ENCODE measurements at places on chromosomes 11 and 22. TPM values are rescaled to one million over a fixed set of nuclear protein-coding genes. Genes with fewer than 3 reads are reported as not detected.

DNA sequence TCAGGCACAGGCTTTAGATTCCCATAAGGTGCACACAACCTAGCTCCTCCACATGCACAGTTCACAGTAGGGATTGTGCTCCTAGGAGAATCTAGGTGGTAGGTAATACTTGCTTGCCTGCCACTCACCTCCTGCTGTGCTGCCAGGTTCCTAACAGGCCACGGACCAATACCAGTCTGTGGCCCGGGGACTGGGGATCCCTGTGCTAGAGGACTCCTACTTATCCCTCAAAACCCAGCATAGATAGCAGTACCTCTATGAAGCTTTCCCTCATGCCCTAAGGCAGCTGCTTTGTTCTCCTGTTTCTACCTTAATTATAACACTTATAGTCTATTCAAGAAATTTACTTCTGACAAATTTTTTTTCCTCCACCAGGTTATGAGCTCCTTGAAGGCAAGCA, 36.7 kb downstream of the ARHGAP20 start:
- no peak for DNase-seq

DNA sequence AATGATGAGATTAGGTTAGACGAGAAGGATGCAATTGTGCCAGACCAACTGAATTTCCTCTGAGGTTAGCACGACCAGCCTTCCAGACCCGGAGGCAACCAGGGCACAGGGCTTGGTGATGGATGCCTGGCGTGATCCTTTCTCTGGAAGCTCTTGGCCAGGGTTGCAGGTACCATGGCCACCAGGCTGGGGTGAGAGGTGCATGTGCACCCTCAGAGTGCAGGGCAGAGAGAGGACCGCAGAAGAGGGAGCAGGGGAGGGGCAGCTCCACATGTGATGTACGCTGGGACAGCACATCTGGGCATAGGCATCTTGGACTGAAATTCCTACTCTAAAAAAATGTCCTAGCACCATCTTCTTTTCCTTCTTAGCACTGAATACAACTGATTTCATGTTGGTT, 10.9 kb downstream of the KCNJ1 start:
- DNase-seq: no peak

- DNase-seq: no peak
Measured at GRCh38 chr11:117805045-117805444, 8.0 kb upstream of the DSCAML1 start.

GRCh38 chr11:87263979-87264378, 226.2 kb downstream of the TMEM135 start:
- no peak for DNase-seq

DNA sequence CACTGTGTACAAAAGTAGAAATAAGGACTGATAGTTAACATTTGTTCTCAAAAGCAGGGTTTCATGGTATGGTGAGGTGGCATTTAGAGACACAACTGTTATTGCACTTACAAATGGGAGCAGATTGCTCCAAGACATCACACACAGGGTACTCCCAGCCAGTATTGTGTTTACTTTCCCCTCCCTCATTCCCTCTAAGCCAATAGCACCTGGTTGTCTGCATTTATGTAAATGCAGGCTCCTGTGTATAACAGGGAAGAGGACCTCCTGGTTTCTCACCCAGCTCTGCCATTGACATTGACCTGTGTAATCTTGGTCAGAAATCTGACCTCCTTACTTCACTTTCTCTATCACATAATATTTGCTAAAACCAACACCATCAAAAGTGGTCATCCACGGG, 154.4 kb downstream of the NAV2 start:
- DNase-seq: no peak

DNA sequence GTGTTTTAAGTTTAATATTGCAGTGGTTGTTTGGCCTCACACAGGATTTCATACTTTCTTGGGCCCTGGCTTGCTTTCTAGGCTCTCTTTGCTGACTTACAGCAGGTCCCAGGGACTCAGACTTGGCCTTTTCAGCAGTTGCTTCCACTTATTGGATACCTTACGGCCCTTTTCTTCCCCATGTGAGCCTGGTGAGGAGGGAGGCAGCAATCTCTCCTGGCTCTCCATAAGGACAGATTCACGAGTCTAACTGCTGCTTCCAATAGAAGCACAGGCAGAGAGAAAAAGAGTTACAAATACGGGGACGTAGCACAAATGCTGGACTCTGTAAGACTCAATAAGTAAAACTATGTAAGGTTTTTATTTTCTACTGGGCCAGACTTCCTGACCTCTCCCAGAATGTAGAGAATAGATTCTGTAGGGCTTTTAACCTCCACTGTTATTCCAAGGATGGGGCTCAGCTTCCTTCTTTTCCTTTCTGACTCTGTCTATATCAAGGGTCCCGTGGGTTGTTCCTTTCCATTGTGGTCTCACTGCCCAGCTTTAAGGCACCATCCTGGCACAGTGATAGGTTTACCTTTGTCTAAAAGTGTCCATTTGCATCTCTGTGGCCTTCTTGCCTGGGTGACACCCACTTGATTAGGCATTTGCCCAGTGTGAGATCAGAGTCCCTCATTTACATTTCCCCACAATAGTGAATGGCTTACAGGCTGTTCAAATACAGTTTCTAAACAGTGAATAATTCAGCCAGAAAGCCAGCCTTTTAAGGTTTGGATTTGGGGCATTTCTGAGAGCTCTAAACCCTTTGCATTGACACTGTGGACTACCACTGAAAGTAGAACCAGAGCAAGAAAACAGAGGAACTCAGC, 92.8 kb downstream of the RASSF10 start:
- DNase-seq: no peak

The OR4D11 gene
- not detected for total RNA-seq

The TRPT1 gene
- total RNA-seq: 78.1 TPM

The RNH1 gene
- total RNA-seq: 197 TPM

The MMP27 gene
- not detected for total RNA-seq

The BATF2 gene
- 3.5 TPM for total RNA-seq

The ESAM gene
- total RNA-seq: 31.2 TPM
